ENCODE measurements at places on chromosomes 5 and 9.
A peak's percentile ranks its signal among the peaks of the same experiment; 100 is the strongest.

- no peak for DNase-seq
These were observed 421 bp upstream of the DEPDC1B start for GRCh38 chr5:60700416-60700757.

DNA sequence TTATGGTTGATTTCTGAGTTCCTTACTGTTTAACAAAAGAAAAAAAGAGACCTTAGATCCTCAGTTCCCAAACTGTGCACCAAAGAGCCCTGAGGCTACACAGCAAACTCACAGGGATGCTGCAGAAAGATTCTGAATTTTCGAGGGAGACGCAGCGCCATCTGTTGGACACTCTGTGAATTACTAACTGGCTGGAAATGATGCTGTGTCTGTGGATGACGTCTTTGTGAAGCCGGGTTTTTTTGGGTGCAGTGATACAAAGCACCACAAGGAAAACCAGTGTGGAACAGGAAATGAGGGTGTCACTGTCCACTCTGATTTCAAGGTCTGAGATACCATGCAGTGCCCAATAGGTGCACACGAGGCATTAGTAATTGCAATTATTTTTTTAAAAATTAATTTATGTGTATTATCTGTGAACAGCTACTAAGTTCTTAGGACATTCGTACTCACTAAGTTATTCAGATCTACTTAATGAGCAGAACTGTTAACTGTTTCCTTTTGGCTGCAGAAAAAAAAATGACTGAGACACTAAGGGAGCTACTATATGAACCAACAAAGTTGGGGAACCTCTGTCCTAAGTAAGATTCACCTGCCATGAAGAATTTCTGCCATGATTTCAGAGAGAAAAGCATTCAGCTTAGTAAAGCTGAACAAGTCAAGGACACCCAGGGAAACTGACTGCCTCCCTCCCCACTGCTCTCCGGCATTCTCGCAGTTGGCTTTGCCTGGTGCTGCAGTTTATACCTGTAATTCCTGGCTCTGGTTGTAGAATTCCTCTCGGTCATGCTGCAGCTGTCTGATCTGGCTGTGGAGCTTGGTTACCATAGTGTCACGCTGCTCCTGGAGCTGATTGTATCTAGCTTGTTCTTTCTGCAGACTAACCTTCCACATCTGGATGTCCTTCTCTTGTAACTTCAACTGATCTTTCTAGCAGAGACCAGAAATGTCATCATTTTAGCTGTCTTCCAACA is 23.4 kb downstream of the SPACA9 start:
- peak; percentile 39 for DNase-seq

DNA sequence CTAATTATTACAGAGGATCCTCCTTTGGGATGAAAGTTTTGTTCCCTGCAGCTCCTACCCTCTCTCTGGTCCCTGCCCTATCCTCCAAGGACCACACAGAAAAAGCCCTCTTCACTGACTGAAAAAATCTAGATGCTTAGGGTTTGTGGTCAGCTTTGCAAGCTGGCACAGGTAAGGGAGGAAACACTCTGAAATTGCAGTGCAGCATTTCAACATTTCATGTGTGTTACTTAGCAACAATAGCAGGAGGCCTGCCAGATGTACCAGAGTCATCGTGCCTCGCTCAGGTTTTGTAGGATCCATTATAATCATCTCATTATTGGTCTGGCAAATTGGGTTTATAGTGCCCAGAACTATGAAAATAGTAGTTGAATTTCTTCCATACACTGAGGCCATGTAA is 109.5 kb downstream of the PALM2AKAP2 start:
- no peak for DNase-seq

DNA sequence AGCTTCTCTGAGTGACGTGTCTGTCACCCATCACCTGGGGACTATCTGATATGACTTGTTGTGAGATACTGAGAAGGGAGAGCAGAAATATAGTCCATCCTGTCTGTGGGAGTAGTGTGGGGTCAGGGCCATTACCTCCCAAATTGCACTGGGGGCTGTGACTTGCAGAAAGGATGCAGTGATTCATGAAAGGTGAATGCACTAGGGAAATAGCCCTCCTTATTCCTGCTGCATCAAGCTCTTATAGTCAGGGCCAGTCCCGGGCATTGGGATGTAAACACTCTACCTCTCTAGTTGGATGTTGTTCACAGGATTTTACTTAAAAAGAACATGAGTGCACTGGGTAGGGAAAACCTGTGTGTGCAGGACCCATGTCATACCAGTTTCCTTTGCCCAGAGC is 124.8 kb downstream of the STK32A start:
- DNase-seq = no peak

DNA sequence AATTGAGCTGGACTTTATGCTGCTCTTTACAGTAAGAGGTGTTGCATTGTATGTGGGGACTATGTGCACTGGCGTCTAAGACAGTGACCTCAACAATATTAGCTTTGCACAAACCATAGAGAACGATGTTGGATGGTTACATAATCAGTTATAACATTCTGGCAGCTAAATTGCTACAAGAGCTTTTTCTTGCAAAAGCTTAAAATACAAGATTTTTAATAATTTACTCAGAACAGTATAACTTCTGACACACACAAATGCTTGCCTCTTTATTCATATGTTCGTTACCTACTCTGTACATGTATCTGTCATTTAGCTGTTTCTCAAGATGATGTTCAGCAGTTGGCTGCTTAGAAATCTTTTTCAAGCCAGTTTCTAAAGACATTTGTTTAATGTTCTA is 11.6 kb downstream of the C5orf24 start:
- no peak for DNase-seq

- DNase-seq = no peak
These were observed 260.4 kb downstream of the MLLT3 start for GRCh38 chr9:20361656-20362570.

- DNase-seq = no peak
These were observed 1530.6 kb upstream of the CDH6 start for GRCh38 chr5:29662876-29663275.

- DNase-seq = no peak
These were observed 89.6 kb downstream of the CCDC171 start for GRCh38 chr9:15642369-15642962.

DNA sequence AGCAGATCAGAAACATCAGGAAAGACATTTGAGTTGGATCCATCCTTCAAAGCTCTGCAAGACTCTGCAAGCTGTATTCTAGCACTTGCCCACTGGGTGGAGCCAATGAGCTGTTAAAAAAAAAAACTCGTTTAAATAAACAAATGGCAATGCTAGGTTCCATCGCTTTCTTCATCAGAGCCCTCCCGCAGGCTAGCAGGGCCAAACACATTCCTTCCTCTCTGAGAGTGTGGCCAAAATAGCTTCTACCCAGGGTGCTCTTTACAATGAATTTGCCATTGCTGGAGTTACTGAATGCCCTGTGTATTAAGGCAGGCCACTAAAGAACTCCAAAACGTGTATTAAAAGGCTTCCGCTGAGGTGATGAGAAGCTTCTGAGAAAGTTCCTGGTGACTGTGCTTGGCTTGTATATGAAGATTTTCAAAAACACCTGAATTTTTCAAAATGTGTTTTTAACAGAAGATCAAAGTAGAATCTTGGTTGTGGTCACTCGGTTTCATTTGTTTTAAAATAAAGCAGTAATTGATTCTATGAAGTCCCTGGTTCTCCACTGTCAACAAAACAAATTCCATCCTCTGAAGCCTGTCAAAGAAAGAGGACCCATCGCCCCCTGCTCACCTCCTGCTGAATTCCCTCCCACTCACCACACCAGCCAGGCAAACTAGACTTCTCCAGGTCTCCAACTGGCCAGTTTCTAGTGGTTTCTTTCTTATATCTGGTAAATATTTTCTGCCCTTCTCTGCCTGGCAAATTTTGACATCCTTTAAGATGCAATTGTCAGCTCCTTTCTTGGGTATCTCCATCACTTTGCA is 36.5 kb upstream of the EQTN start:
- DNase-seq = peak; percentile 61

- DNase-seq = no peak
These were observed 495.6 kb upstream of the CTNND2 start for GRCh38 chr5:12399868-12400267.

DNA sequence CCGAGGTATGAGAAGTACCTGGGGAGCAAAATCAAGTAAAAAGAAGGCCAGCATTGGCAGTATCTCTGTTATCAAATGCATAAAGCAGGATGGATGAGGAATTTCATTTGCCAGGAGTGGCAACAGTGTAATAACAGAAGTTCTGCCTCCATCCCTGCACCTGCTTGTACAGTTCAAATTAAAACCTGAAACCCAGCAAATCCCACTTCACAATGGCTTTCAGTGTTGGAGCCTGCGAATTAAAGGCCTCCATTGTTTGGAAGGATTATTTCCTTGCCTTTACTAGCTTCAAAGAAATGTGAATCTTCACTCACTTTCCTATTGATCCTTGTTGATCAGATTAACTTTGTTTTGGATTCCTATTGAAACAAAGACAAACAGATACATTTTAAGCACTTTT is 31.5 kb upstream of the IRX1 start:
- DNase-seq = no peak

DNA sequence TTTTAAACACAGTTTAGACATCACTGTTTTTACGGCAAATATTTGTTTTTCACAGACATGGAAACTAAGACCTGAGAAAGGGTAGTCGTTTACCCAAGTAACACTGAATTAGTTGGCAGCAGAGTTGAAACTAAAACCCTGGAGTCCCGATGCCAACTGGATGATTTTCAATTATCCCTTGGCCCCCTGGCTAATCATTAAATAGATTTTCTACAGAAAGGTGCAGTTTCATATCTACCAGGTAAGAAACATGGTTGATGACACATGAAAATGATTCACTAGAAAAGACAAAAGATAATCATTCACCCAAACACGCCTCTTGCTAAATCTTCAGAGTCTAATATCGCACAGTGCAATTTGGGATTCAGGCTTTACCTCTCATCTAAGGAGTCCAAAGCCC is 136.9 kb downstream of the SEMA5A start:
- DNase-seq = no peak

DNA sequence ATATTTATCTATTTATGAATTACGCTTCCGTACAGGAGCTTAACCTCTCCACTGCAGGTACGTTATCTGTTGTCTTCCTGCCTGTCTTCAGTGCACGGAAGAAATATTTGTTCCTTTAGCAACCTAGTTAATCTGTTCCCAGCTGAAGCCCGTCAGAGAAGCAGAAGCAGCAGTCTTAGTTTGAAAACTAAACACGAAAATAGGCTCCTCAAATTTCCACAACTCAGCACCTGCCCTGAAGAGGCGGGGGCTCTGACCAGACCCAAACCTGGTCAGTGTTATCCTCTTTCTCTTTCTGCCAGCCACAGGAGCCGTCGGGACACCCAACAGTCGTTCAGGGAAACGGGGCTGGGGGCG is 462 bp downstream of the NUDCD2 start:
- no peak for DNase-seq

- DNase-seq = peak; percentile 30
These were observed at the start of gene ST6GALNAC6 for GRCh38 chr9:127899128-127899943. Gene ST6GALNAC6 (minus strand): TSS chr9:127899603. CDS start chr9:127897981, 1,622 bp downstream.

DNA sequence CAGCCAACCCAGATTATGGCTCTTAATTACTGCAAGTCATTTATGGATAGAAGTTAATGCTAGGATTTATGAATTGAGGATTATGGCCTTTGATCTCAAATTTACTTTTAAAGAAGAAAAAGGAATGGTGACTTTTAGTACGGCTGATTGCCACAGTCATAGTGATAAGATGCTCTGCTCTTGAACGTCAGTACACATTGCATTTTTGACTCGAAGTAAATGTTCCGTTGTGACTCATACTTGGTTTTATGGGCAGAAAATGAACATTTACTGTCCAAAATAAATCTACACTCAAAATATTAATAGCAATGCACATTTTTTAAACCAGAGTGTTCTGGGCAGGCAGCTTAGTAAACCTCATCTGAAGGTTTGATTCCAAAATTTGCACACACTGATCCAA is 830 bp downstream of the ADAMTSL1 start:
- no peak for DNase-seq

- DNase-seq = no peak
These were observed 2.5 kb downstream of the C1QTNF3 start for GRCh38 chr5:34040472-34040871.

- DNase-seq = no peak
These were observed 22.8 kb upstream of the ABLIM3 start for GRCh38 chr5:149118463-149118862.

- DNase-seq = no peak
These were observed 241.0 kb downstream of the SEC61B start for GRCh38 chr9:99463131-99463530.

GRCh38 chr9:101716629-101717028 is 21.8 kb downstream of the GRIN3A start:
- DNase-seq = no peak

- DNase-seq = no peak
These were observed 82.2 kb downstream of the IPO11 start for GRCh38 chr5:62494772-62495171.

DNA sequence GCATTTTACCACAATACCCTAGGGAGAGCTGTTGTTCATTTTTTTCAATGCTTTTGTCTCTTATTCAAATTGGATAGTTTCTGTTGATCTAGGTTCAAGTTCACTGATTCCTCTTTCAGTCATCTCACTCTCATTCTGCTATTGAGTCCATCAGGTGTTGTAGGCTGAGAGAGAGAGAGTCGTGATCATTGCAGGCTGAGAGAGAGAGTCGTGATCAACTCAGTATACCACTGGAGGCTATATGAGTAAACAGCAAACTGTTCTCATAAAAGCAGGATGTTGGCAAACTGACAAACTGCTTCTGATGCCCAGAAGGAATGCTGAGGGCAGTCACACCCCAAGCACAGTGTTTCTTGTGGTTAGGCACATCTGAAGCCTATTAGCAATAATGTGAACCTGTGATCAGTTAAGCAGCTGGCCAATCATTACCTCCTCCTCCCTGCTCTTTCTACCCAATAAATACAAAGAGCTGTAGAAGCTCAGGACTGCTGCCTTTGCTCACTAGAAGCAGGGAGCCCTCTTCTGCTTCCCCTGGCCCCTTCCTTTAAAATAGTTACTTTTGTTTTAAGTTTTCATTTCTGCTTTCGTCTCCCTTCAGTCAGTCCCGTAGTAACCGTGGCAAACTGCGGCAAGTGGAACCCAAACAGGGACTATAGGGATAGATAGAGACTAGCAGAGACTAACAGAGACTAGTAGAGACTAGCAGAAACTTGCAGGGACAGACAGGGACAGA is 476.1 kb upstream of the ACO1 start:
- DNase-seq = no peak

Data from NCI-H1930 (cell line).